NB4 (cell line): ENCODE measurements at places on chromosomes 7 and 10.

DNA sequence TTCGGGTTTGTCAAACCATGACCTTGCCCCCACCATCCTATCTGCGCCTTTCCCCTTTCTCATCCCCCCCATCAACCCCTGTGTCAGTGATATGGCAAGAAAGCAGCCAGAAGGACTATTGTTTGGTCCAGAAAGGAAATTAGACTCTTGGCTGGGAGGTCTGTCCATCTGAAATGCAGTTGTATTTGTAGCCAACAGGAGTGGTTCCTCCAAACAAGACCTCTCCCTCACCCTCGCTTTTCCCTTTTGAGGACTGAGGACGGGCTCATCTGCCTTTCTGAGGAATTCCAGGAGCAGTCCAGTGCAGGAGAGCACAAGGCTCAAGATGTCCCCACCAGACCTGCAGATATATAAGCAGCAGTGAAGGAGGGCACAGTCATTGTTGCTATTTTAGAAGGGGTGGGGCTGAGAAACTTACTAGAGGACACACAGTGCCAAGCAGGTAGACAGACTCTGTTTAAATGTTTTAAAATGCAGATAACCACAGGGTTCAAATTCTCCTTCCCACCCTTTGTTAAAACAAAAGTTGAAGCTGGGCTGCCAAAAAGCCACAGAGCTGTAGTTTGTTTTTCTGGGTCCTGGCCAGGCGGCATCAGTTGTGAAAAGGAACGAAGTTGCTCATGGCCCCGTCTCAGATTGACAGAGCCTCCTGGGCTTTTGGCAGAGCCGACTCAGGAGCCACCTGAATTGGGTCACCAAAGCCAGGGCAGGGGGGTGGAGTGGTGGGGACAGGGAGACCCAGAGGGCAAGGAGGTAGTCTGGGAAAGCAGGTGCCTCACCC lies 37.3 kb downstream of the CYP17A1 start:
- DNase-seq: no peak

DNA sequence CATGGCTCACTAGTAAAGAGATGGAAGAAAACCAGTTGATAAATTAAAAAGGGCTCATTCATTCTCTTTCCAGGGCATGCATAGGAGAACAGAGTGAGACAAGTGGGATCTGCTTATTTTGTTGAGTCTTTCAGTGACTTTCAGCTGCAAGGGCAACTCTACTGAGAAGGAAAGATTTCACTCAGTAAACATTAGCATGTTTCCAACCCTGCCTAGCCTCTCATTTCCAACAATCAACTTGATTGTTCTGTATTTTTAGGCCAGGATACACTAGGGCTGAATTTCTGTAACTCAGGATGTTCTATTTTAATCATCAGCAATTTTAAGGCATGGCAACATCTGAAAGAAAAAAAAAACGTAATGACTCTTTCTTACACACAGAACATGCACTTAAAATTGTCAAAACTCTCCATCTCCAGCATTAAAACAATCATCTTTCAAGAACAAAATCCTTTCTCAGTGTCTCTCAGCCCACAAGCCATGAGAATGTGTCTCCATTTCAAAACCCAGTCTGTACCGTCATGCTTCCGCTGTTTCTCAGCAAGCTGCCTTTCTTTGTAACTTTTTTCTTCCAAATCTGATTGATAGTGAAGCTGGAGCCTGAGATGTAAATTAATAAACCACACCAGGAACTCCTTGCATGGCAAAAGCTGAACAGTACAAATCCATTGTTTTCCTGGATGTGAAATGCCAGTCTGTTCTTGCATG lies 147.2 kb upstream of the KLF14 start:
- DNase-seq: no peak

GRCh38 chr7:50621973-50622490 lies 56.8 kb upstream of the DDC start:
- no peak for DNase-seq

GRCh38 chr7:120842121-120842621 lies 15.8 kb downstream of the TSPAN12 start:
- no peak for DNase-seq

DNA sequence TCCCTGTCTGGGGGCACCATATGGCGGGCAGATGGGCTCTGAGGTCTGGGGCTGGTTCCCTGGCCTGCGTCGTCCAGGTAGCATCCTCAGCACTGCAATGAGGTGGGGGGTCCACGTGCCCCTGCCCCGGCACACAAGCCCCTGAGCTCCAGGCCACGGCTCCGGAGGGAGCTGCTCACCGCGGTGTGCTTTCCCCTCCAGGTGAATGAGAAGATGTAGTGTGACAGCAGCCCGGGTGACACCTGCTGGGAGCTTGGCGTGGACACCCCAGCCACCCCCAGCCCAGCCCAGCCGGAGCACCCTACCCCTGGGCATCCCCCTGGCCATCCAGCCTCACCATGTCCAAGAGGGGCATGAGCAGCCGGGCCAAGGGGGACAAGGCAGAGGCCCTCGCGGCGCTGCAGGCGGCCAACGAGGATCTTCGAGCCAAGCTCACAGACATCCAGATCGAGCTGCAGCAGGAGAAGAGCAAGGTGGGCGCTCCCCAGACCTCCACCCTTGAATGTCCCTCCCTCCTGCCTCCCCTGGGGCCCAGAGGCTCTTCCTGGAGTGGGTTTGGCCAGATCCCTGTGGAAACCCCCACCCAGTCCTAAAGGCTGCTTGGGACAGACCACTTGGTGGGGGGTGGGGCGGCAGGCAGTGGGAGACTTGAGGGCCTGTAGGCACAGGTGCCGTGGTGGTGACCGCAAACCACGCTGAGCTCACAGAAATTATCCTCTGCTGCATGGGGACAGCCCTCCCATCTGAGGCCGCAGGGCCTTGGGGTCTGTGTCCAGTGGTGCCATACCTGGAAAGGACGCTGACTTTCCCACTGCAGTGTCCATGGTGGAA lies 38.9 kb downstream of the JAKMIP3 start:
- DNase-seq: no peak

DNA sequence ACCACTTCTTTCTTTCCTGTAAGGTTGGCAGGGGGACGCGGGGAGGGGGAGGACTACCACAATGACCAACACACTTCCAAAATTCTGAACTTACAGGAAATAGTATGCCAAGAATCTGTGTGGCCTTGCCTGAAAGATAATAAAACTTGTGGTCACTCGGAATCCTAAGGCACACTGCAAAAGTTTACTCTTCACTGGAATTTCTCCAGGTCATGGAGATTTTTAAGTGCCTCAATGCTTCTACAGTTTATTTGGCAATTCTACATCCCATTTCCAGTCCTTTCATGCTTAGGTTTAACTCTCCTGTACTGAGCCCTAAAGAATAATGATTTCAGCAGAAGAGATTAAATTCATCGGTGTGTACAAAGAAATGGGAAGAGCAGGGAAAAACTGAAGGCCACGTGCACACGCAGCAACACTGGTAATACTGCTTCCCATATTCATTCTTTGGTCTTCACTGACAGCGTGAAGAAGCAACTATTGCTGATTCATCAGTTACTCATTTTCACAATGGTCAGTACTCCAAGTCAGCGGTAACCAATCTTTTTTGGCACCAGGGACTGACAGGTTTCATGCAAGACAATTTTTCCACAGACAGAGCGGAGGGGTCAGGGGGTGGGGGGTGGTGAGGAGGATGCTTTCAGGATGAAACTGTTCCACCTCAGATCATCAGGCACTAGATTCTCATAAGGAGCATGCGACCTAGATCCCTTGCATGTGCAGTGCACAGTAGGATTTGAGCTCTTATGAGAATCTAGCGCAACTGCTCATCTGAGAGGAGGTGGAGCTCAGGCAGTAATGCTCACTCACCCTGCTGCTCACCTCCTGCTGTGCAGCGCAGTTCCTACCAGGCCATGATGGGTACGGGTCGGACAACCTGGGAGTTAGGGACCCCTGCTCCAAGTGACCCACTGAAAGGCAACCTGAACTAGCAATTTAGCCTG lies 9.8 kb downstream of the LARP4B start:
- no peak for DNase-seq

DNA sequence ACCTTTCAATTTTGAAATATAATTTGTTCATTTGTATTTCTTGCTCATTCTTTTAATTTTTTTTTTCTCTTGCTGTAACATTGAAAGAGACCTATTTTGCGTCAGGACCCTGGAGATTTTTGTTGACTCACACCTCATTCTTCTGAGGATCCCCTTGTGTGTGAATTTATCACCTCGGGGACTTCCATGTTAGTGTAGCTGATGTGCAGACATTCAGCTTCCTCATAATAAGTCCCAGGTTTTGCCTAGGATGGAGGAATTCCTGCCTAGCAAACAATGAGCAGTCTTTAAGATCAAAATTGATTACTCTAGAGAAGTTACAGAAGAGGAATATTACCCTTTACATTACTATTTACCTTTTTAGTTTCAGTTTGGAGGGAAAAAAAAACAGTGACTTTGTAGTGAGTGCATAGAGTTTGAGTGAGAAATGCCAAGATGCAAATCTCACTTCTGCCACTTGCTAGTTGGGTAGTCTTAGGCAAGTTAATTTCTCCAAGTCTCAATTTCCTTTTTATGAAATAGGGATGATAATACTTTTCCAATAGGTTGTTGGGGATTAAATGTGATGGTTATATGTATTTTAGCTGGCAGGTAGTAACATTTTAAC lies 14.3 kb downstream of the TES start:
- DNase-seq: no peak

DNA sequence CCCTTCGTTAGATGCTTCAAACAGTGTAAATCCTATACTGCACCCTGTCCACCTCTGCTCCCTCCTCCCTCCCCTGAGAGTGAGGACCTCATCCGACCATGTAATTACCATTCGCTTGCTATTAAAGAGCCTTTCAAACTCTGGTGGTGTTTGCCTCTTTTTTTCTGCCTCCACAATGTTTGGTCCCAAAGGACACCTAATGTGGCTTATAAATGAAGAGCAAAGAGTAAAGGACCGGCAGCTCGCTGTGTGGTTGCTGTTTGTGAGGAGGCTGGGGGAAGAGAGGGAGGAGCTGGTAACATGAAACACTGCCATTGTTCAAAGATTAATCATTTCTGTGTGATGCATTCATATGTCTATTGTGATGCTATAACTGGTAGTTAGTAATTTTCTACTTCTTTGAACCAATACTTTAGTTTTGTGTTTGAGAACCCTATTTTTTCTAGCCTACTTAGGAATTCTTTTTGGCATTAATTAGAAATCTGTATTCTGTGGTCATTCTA lies 27.9 kb downstream of the MTURN start:
- peak; percentile 74 for DNase-seq

- no peak for DNase-seq
Measured at GRCh38 chr10:84185526-84186175, 8.7 kb upstream of the CDHR1 start.

- no peak for DNase-seq
Measured at GRCh38 chr10:30827531-30828120, 198.1 kb upstream of the LYZL2 start.

DNA sequence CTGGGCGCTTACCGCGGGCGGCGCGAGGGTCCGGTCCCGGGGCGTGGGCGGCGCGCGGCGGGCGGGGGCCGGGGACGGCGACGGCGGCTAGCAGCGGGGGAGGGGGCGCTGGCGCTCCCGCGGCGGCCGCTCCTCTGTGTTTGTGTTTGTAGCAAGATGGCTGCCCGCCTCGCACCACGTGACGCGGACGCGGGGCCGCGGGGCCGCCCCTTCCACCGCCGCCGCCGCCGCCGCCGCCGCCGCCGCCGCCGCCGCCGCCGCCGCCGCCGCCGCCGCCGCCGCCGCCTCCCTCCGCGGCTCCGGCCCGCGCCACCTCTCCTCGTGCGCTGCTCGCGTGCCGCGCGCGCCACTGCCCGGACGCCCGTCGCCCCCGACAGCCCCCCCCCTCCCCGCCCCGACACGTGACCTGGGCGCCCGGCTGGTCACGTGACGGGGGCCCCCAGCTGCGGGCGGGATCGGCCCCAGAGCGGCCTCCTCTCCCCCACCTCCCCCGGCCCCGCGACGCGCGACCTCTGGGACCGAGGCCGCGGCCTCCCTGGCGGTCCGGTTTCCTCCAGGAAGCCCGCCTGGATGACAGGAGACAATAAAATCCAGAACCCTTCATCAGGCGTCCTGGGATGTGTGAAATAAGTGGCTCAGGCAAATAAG lies at the start of gene GIGYF1:
Gene GIGYF1 (minus strand): TSS at position 153 of the 648 bp plus-strand sequence. CDS start 6,012 bp downstream, outside the sequence.
- DNase-seq: peak; percentile 90

- peak; percentile 13 for DNase-seq
Measured at GRCh38 chr7:40827222-40828085, 692.6 kb downstream of the SUGCT start.

GRCh38 chr10:60155943-60156683 lies 233.6 kb downstream of the ANK3 start:
- no peak for DNase-seq

- no peak for DNase-seq
Measured at GRCh38 chr10:111087331-111087756, 10.5 kb downstream of the ADRA2A start.

- DNase-seq: no peak
Measured at GRCh38 chr7:32618987-32619386, 123.7 kb downstream of the AVL9 start.

GRCh38 chr7:36227223-36227622 lies 74.2 kb downstream of the EEPD1 start:
- DNase-seq: no peak

DNA sequence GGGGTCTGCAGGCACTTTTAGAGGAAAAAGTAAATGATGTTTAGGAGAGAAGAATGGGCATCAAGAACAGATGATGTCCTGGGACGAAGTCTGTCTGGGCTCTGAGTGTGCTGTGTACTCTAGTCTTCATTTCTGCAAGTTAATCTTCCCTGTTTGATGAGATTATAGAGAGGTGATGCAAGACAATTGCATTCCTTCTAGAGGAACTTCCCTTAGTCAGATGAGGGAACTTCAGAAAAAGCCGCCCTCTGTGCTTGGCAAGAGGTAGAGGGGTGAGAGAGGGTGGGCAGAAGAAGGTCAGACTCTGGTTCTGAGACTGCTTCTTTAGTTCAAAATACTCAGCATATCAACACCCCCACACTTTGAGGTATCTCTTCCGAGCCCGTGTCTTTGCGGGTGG lies 797.9 kb downstream of the LRMDA start:
- DNase-seq: no peak

GRCh38 chr7:69692611-69693010 lies 94.3 kb downstream of the AUTS2 start:
- DNase-seq: no peak

DNA sequence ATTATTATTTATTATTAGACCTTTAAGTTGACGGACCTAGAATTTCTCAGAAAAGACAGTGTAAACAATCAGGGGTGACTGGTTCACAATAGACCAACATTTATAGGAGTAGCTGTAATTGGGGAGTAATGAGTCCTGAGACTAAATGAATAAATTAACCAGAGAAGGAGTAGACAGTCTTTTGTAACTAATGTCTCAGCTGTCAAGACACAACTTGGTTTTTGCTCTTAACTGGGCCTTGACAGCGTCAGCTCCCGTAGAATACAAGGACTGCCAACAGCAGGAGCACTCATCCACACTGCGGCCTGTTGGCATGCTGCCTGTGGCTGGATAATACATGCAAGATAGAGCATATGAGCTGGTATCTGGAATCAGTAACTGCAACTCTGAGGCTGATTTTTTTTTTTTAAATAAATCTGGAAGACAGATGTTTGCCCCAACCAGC lies 123.9 kb downstream of the CACNA2D1 start:
- DNase-seq: no peak

GRCh38 chr7:27189997-27190748 lies 5.1 kb upstream of the HOXA11 start:
- DNase-seq: peak; percentile 43
